ENCODE measurements at places on chromosomes 1 and 21.

GRCh38 chr1:32858136-32858535 is 12.6 kb downstream of the FNDC5 start:
- no peak for DNase-seq

- DNase-seq, result no peak
Observed at GRCh38 chr1:87204921-87205320, 123.8 kb upstream of the LMO4 start.

GRCh38 chr1:85626818-85627217 is 46.3 kb downstream of the CCN1 start:
- no peak for DNase-seq

DNA sequence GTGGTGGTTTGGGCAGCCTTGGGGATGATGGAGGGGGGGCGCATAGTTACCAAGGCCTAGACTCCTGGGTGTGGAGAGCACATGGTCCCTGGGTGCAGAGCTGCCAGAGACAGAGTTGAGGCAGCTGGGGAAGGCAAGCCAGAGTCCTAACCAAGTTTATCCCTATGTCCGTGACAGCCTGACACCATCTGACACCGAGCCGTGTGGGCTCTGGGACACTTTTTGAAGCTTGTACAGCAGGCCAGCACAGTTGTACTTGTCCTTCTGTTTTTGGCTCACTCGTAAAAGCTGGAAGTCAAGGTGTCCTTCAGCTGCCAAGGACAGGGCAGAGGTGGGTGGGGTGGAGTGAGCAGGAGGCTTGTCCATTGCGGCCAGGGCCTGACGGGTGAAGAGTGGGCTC is 28.5 kb downstream of the SLC26A9 start:
- no peak for DNase-seq

- no peak for DNase-seq
Observed at GRCh38 chr1:61352845-61353435, 270.6 kb downstream of the NFIA start.

GRCh38 chr21:34885125-34885524 is 164.0 kb downstream of the RUNX1 start:
- DNase-seq, result no peak

DNA sequence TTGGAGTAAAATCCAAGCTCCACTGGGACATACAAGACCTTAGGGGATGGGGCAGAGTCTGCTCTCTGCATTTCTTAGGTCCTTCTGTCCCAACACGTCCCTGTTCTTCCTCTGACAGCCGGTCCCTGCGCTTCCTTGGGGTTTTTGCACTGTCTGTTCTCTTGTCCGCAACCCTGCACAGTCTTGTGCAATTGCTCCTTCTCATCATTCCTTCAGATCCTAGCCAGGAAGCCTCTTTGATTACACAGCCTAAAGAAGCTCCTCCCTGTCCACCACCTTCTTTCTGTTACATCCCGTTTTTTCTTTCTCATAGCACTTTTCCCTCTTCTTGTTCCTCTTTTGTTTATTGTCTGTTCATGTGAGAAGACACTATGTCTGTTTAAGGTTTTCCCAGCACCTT is 19.9 kb downstream of the ACOT11 start:
- no peak for DNase-seq

DNA sequence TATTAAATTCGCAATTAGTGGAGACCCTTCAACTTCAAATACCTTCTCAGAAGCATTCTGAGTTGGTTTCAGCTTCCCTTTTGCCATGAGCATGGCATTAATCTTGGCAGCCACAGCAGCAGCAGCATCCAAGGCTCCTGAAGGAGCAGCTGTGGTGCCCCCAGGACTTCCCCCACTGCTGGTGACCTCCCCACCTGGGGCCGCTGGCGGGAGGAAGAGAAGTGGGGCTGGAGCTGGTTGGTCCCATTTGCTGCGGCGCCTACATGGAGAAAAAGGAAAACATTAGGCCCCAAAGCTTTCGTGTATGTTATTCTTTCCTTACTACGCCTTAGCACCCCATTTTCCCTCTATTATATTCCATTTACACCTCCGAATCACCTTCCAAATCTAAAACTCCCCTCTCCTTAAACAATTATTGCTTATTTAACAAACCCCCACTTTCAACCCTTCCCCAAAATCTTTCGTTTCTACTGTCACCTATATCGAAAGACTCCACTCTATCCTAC is 569 bp downstream of the KHDC4 start:
- no peak for DNase-seq
